Heart left ventricle (tissue), 16 donors: ENCODE measurements at places on chromosomes 11 and 22. TPM values are rescaled to one million over a fixed set of nuclear protein-coding genes. Genes with fewer than 3 reads are reported as not detected.

- peak; percentile 66 for DNase-seq
Measured at GRCh38 chr11:117426297-117426685, 98.6 kb downstream of the CEP164 start.

- no peak for DNase-seq
Measured at GRCh38 chr22:45169591-45170466, 6.1 kb downstream of the NUP50 start.

DNA sequence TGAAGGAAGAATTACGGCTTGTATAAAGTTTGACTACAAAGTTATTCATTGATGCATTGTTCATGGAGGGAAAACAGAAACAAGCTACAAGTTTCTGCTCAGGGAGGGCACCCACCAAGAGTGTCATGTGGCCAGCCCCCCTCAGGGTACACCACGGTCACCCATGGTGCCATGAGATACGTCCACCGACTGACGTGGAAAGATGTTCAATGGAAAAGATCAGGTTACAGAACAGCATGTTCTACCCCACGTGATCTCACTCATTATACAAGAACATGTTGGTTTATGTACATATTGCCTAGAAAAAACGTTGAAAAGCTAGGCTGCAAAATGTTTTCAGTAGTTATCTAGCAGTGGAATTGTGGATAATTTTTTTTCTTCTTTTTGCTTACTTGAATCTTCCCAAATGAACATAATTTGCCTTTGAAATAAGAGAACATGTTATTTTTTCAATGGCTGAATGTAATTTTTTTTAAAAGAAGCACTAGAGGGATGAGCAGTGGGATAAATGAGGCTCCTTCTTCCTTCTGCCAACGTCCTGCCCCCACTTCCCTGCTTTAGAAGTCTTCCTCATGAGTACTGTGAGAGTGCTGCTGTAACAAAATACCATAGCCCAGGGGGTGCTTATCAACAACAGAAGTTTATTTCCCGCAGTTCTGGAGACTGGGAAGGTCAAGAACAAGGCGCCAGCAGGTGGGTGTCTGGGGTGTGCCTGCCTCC lies 22.5 kb downstream of the RCN1 start:
- DNase-seq, result no peak

DNA sequence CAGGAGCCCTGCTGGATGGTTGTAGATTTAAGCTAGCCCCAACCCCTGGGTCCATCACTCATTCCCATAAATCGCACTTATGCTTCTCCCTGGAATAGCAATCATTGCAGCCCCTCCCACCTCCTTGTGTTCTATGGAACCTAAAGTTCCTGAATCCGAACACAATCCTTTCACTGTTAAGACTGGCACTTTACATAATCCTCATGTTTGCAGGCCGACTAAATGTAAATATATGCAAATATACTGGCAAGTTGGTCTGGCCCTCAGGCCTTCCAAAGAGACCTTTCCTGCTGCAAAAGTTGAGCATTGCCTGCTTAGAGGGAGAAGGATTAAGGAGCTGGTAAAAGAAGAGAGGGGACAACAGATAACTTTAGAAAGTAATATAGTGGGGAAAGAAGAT lies 892.9 kb downstream of the OPCML start:
- DNase-seq, result no peak

DNA sequence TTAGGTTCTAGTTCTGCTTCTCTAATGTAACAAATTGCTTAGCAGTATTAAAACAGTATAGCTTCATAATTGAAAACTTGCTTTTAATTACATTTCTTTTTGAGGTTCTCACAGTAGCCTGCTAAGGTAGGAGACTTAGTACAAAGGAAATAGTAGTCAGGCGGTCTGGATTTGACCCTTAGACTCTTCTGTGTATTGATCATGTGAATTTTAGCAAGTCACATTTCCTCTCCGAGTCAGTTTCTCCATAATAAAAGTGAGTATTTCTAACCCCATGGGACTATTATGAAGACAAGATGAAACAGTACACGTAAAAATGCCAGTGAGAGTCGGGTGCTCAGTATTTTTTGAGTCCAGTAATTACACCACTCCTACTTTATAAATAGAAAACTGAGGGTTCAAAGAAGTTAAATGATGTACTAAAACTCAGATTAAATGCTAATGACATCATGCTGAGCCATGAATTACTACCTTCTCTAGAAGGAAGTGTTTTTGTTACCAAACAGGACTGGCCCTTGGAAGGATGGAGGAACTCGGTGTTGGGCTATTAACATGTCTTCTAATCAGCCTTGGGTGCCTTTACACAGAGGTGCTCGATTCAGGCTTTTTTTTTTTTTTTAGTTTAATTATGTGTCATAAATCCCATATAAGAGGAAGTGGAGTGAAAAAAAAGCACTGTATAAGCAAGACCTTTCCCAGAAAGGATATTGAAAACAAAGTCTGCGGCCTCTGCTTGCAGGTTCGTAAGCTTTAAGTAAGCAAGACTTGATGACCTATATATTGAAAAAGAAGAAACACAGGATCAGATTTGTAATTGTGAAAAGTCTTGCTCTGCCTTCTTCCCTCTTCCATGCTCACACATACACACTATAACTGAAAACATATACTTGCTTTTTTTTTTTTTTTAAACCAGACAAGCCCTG lies 109.0 kb downstream of the EMSY start:
- DNase-seq, result no peak

DNA sequence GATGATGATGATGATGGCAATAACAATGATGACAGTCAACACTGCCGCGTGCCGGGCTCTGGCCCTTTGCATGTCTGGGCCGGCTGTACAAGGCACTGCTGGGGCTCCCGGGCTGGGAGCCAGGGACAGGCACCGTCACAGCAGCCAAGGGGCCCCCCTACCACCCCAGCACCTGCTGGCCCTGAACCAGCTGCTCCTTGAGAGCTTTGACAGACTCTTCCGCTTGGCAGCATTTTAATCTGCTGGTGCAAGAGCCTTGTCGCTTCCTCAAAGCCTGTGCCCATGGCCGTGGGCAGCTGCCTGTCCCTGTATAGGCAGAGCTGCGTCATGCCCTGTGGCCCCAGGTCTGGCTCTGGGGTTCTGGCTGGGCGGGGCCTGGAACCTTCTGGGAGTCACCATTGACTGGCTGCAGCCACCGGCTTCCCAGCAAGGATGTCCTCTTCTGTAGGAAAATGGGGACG lies 12.9 kb upstream of the MUC6 start:
- no peak for DNase-seq

- no peak for DNase-seq
Measured at GRCh38 chr11:117313091-117313490, 3.0 kb downstream of the BACE1 start.

GRCh38 chr11:76670485-76671236 lies at the start of gene LRRC32:
LRRC32 (minus strand) TSS chr11:76670747; CDS start chr11:76665954, 4,793 bp downstream.
- peak; percentile 81 for DNase-seq

DNA sequence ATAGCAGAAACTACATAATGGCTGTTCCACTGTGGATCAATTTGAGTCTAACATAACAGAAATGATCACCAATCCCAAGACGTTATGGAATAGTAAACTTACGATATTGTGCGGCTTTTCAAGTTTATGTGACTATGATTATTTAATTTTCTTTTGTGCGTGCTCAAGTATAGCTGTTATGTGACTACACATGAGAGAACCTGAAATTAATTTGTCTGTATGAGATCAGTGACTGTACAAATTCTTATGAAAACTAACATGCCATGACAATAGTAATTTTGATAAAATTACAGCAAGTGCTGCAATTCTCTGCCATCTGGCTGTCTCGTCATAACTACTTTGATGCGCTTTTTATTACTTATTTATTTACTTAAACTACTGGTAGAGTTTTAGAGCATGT lies 343.2 kb downstream of the DCDC1 start:
- no peak for DNase-seq

DNA sequence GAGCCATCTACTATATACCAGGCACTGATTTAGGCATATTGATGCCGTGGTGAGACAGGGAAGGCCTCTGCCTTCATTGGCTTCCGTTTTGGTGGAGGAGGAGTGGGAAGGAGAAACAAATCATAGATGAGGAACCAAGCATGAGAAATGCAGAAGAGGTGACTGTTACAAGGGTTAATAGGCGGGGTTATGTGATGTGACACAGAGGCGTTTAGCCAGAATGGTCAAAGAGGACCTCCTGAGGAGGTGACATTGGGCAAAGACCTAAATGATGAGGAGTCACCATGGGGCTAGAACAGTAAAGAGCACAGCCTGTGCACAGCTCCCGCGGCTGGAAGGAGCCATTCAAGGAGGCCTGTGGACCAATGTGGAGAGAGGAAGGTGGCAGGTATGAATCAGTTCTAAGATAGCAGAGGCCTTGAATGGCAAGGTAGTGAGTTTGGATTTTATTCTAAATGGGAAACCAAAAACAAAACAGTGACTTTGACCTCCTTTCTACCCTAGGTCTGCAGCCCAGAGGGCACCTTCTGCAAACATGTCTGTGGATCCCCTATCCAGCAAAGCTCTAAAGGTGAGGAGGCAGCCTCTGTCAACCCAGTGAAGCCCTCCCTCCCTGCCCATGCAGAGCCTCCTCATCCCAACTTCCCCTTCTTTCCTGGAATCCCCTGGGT lies 11.7 kb downstream of the MAFF start:
- DNase-seq, result no peak

GRCh38 chr11:89267660-89268302 lies 90.1 kb downstream of the TYR start:
- no peak for DNase-seq

DNA sequence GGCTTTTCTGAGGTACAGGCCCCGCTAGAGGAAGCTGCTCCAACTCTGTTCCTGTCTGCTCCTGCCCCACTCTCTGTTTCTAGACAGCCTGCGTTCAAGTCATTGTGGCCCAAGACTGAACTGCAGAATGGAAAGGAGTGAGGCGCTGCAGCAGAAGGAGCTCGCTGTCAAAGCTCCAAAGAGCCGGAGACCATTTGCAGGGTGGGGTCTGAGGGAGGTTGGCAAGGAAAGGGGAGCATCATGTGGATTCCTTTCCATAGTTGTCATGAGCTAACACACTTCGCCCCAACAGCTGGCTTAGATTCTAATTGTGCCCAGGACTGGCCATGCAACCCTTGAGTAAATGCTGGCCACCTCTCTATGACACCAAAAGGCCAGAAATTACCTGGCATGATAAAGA lies 18.8 kb downstream of the APOL4 start:
- no peak for DNase-seq

DNA sequence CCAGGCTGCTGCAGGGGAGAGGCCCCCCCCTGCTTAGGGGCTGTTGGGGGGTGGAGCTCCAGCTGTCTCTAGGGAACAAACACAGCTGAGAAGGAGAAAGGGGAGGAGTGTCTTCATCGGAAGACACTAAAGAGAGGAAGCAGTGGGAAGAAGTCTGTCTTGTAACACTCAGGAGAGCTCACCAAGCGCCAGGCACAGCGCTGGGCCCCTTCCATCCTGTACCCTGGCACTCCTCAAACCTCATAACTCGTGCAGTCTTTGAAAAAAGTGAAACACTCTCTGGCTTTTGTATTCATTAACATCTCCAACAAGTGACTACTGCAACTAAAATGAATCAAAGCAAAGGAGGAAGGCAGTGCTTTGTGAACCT lies 67.4 kb upstream of the PRDM11 start:
- no peak for DNase-seq

DNA sequence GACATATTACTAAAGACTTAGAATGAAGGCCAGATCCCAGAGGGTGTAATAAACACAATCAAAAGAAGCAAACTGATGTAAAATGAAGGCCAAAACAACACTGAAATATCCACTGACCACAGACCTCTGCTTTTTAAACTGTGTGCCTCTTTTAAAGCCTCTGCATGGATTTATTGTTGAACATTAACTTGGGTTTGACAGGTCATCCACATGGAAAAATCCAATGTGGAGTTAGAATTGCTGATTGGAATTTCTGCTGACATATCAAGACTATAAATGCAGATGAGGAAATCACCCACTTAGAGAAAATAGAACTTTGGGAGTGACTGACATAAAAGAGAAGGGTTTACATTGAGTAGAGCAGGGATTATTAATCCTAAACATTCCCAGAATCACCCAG lies 853.9 kb upstream of the RAG2 start:
- no peak for DNase-seq

- DNase-seq, result no peak
Measured at GRCh38 chr11:127027789-127028188, 27.2 kb upstream of the KIRREL3 start.

DNA sequence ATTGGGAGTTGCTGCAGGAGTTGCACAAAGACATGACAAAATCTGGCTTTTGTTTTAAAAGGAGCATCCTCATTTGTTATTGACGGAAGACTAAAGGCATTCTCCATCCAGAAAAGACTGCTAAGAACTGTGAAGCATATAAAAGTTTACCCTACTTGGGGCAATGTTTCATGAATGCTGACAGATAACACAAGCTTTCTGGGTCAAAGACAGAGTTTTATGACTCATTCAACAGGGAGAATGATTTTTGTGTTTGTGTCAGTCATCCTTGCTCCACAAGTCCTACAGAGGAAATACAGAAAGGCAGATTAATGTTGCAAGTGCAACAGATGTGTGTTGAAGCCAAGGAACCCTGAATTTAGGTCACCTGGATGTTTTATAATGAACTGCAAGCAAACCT lies 2.5 kb downstream of the GLYATL1 start:
- no peak for DNase-seq

GRCh38 chr11:128496692-128497060 lies 90.7 kb downstream of the ETS1 start:
- DNase-seq, result no peak

GRCh38 chr11:81059356-81059755 lies 1618.5 kb upstream of the TENM4 start:
- no peak for DNase-seq

- no peak for DNase-seq
Measured at GRCh38 chr11:102467853-102468580, 15.5 kb upstream of the TMEM123 start.

GRCh38 chr11:125295931-125296330 lies 131.4 kb downstream of the PKNOX2 start:
- peak; percentile 30 for DNase-seq

- no peak for DNase-seq
Measured at GRCh38 chr11:60803273-60803936, 18.3 kb downstream of the MS4A10 start.

- peak; percentile 18 for DNase-seq
Measured at GRCh38 chr11:1880746-1881441, 10.8 kb downstream of the PRR33 start.

- no peak for DNase-seq
Measured at GRCh38 chr22:45308957-45309421, 745 bp upstream of the FAM118A start.

- DNase-seq, result no peak
Measured at GRCh38 chr11:107665018-107665417, 46.8 kb downstream of the SLN start.

MIAT gene
- polyA plus RNA-seq, result 0.46 TPM

TRPM5 gene
- polyA plus RNA-seq, result not detected

CD6 gene
- 0.19 TPM for polyA plus RNA-seq

PGR gene
- 1.4 TPM for polyA plus RNA-seq

OR51S1 gene
- not detected for polyA plus RNA-seq

SPDYC gene
- not detected for polyA plus RNA-seq

OR5T3 gene
- polyA plus RNA-seq, result not detected

SYT13 gene
- 1.2 TPM for polyA plus RNA-seq

MS4A6A gene
- polyA plus RNA-seq, result 11.7 TPM

GDPD4 gene
- 0.19 TPM for polyA plus RNA-seq

NXPE4 gene
- polyA plus RNA-seq, result not detected

NLRP14 gene
- polyA plus RNA-seq, result not detected

MFRP gene
- not detected for polyA plus RNA-seq

MMP8 gene
- polyA plus RNA-seq, result 0.51 TPM

RIN1 gene
- 1.3 TPM for polyA plus RNA-seq

PRSS23 gene
- 15.9 TPM for polyA plus RNA-seq

FEN1 gene
- polyA plus RNA-seq, result 11.9 TPM

OVOL1 gene
- not detected for polyA plus RNA-seq

MMP7 gene
- polyA plus RNA-seq, result not detected

TTC28 gene
- polyA plus RNA-seq, result 5.3 TPM

CEP164 gene
- polyA plus RNA-seq, result 6.6 TPM

ASRGL1 gene
- polyA plus RNA-seq, result 1.9 TPM

RBFOX2 gene
- 41.0 TPM for polyA plus RNA-seq
